Activated T-cell treated with anti-CD3 and anti-CD28 coated beads, Interleukin-2, amount 50 U/mL, for 4 hours (primary cell): ENCODE measurements at places on chromosomes 3 and 15. TPM values are rescaled to one million over a fixed set of nuclear protein-coding genes. Genes with fewer than 3 reads are reported as not detected.

The MESP2 gene
- not detected for total RNA-seq

The TRIM71 gene
- 0.18 TPM for total RNA-seq

The TM4SF1 gene
- total RNA-seq, result 0.22 TPM

The FGD5 gene
- 0.25 TPM for total RNA-seq

The ARGFX gene
- not detected for total RNA-seq

The GOLGA8B gene
- 135 TPM for total RNA-seq

The AGTR1 gene
- not detected for total RNA-seq

The UCN2 gene
- 0.13 TPM for total RNA-seq

The TGM5 gene
- not detected for total RNA-seq

The CILP gene
- 0.08 TPM for total RNA-seq

The CPN2 gene
- total RNA-seq, result not detected

The SPSB4 gene
- total RNA-seq, result not detected

The PRR20G gene
- total RNA-seq, result not detected

The GPR87 gene
- total RNA-seq, result 3.3 TPM

The GOLGA6D gene
- total RNA-seq, result not detected

The WDR73 gene
- total RNA-seq, result 31.1 TPM

The HRH1 gene
- total RNA-seq, result 6.5 TPM

The MKRN3 gene
- total RNA-seq, result 3.8 TPM

The TNFSF10 gene
- total RNA-seq, result 18.8 TPM

The FMN1 gene
- 0.14 TPM for total RNA-seq

The PLXND1 gene
- total RNA-seq, result 6.1 TPM

The GASK1A gene
- total RNA-seq, result not detected

The KY gene
- not detected for total RNA-seq

The CHAC1 gene
- total RNA-seq, result 20.8 TPM

The GOLGA6B gene
- not detected for total RNA-seq

The PKM gene
- total RNA-seq, result 2,519 TPM

The DOCK3 gene
- total RNA-seq, result 1.2 TPM

The CFAP100 gene
- not detected for total RNA-seq

The GPR171 gene
- 75.3 TPM for total RNA-seq

The EFCAB12 gene
- total RNA-seq, result 0.65 TPM

The ARL14 gene
- total RNA-seq, result not detected

The RBP2 gene
- total RNA-seq, result not detected

The LRTM1 gene
- not detected for total RNA-seq

The ZNF501 gene
- 2.2 TPM for total RNA-seq

The ALS2CL gene
- total RNA-seq, result 1.5 TPM

The SELENOK gene
- total RNA-seq, result 81.9 TPM

The TF gene
- 3.7 TPM for total RNA-seq

The CCDC191 gene
- total RNA-seq, result 1.5 TPM

The TMEM158 gene
- total RNA-seq, result 0.89 TPM

The TGM4 gene
- total RNA-seq, result not detected

The C3orf49 gene
- not detected for total RNA-seq

The EFHB gene
- total RNA-seq, result 0.63 TPM

The ECE2 gene
- not detected for total RNA-seq

The DPPA2 gene
- not detected for total RNA-seq

The CCDC33 gene
- not detected for total RNA-seq

The TBL1XR1 gene
- total RNA-seq, result 141 TPM

The GRAMD2A gene
- total RNA-seq, result not detected

The DNAH12 gene
- total RNA-seq, result not detected

The GP9 gene
- total RNA-seq, result not detected

The NRROS gene
- 18.5 TPM for total RNA-seq

The PLSCR2 gene
- 0.26 TPM for total RNA-seq

The TMEM207 gene
- total RNA-seq, result not detected

The EBLN2 gene
- total RNA-seq, result 3.2 TPM

The GOLGA8J gene
- total RNA-seq, result 0.11 TPM

The TRAK1 gene
- total RNA-seq, result 22.3 TPM

The KCNH8 gene
- total RNA-seq, result not detected

The CCDC54 gene
- not detected for total RNA-seq
